Small intestine (tissue), 16 donors: ENCODE measurements at places on chromosomes 3 and 15. TPM values are rescaled to one million over a fixed set of nuclear protein-coding genes. Genes with fewer than 3 reads are reported as not detected.

AMOTL2 gene
- 6.7 TPM for polyA plus RNA-seq

GRCh38 chr3:22836131-22836530, 367.0 kb upstream of the UBE2E2 start:
- no peaks in the 10 kb centered on the region for H3K36me3 ChIP-seq
- no peak overlapping the region for H3K4me3 ChIP-seq
- H3K27me3 ChIP-seq = no peaks in the 10 kb centered on the region
- peaks cover 14% of the 10 kb centered on the region for H3K4me1 ChIP-seq

DNAH12 gene
- 2.1 TPM for polyA plus RNA-seq

PLCB2 gene
- 11.4 TPM for polyA plus RNA-seq

PLAAT1 gene
- polyA plus RNA-seq = 0.12 TPM

- no peaks in the 10 kb centered on the region for H3K4me1 ChIP-seq
- H3K27ac ChIP-seq = no peak overlapping the region
- H3K27me3 ChIP-seq = no peaks in the 10 kb centered on the region
- no peaks in the 10 kb centered on the region for H3K36me3 ChIP-seq
- H3K4me3 ChIP-seq = no peak overlapping the region
Measured at GRCh38 chr15:84023636-84024035, 211.9 kb upstream of the GOLGA6L4 start.

GRCh38 chr3:183497313-183497712, 58.2 kb downstream of the KLHL6 start:
- no peaks in the 10 kb centered on the region for H3K27me3 ChIP-seq
- H3K4me1 ChIP-seq = no peaks in the 10 kb centered on the region
- H3K27ac ChIP-seq = no peak overlapping the region
- no peaks in the 10 kb centered on the region for H3K36me3 ChIP-seq

GRCh38 chr3:191987831-191988350, 526.9 kb downstream of the PYDC2 start:
- DNase-seq = no peak
- H3K27me3 ChIP-seq = no peaks in the 10 kb centered on the region
- H3K27ac ChIP-seq = no peak overlapping the region
- H3K4me1 ChIP-seq = no peaks in the 10 kb centered on the region
- H3K36me3 ChIP-seq = no peaks in the 10 kb centered on the region

DNA sequence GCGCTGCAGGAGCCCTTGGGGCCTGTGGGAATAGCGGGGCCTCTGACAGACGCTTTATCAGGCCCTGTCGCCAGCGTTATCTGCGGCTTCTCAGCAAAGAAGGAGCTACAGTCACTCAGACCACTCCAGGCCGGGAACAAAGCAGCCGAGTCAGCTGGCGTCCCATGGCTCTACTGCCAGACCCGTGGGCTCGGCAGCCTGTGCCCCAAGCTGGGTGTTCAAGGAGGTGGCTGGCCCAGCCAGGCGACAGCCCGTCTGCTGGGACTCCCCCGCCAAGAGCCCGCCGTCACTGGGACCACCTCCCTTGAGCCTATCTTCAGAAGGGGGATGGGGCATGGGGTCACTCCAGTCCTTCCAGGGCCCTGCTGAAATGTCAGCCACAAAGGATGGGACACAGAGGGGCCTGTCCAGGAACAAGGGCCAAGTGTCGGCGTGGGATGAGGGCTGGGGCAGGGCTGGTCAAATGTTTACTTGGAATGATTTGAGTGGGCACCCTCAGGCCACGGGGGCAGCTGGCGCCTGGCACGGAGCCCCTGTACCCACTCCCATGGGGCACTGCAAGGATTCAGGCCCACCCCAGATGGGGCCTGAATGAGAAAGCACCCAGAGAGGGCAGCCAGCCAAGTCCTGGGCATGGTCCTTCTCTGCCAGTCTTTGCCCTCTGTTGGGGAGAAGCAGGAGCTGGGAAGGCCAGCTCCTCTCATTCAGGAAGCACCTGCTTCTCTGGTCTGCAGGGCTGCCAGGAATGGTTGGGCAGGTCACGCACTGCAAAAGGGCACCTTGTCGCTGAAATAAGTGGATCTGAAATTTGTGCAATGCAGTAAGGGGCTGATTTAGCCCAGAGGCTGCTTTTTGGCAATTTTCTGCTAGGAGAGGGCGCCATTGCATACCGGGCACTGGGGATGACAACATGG, 148.3 kb downstream of the SMAD6 start:
- peak; percentile 15 for DNase-seq
- H3K4me3 ChIP-seq = no peak overlapping the region
- peaks cover 57% of the 10 kb centered on the region for H3K4me1 ChIP-seq
- no peaks in the 10 kb centered on the region for H3K27me3 ChIP-seq
- H3K27ac ChIP-seq = no peak overlapping the region
- no peaks in the 10 kb centered on the region for H3K36me3 ChIP-seq

DNA sequence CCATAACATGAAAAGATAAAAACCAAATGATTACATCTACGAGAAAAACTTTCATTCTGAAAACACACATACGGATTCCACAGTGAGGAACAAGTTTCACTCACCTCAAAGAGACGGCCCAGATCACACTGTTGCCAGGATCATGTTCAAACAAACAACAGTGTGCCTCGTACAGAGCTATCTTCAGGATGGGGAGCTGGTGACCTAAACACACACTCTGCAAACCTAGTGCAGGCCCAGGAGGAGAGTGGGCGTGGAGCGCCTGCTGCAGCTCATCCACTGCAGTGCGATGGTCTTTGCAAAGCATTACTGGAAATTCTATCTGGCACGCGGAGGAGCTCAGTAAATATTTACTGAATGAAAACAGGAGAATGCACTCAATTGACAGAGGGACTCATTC, 38.5 kb downstream of the TAMM41 start:
- H3K4me3 ChIP-seq = no peak overlapping the region
- no peak for DNase-seq
- H3K4me1 ChIP-seq = no peaks in the 10 kb centered on the region
- no peaks in the 10 kb centered on the region for H3K27me3 ChIP-seq

GRCh38 chr3:14128724-14129123, 3.9 kb downstream of the TMEM43 start:
- DNase-seq = no peak
- H3K36me3 ChIP-seq = peaks cover 59% of the 10 kb centered on the region
- H3K27me3 ChIP-seq = no peaks in the 10 kb centered on the region
- H3K4me1 ChIP-seq = peaks cover 8% of the 10 kb centered on the region
- no peak overlapping the region for H3K27ac ChIP-seq
- no peak overlapping the region for H3K4me3 ChIP-seq

- no peak for DNase-seq
- H3K36me3 ChIP-seq = no peaks in the 10 kb centered on the region
- H3K4me1 ChIP-seq = no peaks in the 10 kb centered on the region
Measured at GRCh38 chr15:41622901-41623300, 37.3 kb upstream of the MGA start.

- no peaks in the 10 kb centered on the region for H3K36me3 ChIP-seq
- peaks cover 45% of the 10 kb centered on the region for H3K4me1 ChIP-seq
- no peak for DNase-seq
- no peaks in the 10 kb centered on the region for H3K27me3 ChIP-seq
- H3K4me3 ChIP-seq = peak overlapping the region; percentile 56
Measured at GRCh38 chr3:46845397-46845859, 17.8 kb downstream of the MYL3 start.

- DNase-seq = no peak
- H3K36me3 ChIP-seq = peaks cover 64% of the 10 kb centered on the region
- H3K4me1 ChIP-seq = no peaks in the 10 kb centered on the region
Measured at GRCh38 chr3:123287051-123287961, 85.6 kb downstream of the SEC22A start.

DNA sequence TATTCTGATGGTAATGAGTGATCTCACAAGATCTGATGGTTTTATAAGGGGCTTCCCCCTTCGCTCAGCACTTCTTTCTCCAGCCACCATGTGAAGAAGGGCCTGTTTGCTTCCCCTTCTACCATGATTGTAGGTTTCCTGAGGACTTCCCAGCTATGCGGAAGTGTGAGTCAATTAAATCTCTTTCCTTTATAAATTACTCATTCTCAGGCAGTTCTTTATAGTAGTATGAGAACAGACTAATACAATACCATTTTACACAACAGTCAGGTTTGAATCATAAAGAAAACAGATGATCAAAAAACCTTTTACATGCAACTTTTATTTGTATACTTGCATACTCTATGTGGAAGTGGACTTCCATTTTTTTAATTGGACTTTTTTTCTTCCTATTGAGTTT, 46.7 kb upstream of the CBLB start:
- no peak overlapping the region for H3K4me3 ChIP-seq
- H3K27me3 ChIP-seq = no peaks in the 10 kb centered on the region
- no peaks in the 10 kb centered on the region for H3K36me3 ChIP-seq
- no peak overlapping the region for H3K27ac ChIP-seq
- DNase-seq = no peak

- no peaks in the 10 kb centered on the region for H3K27me3 ChIP-seq
- H3K4me3 ChIP-seq = no peak overlapping the region
- no peaks in the 10 kb centered on the region for H3K4me1 ChIP-seq
Measured at GRCh38 chr15:85383470-85384148, 3.2 kb downstream of the AKAP13 start.

GRCh38 chr3:111476701-111477100, 65.3 kb upstream of the CD96 start:
- DNase-seq = no peak
- H3K27ac ChIP-seq = no peak overlapping the region
- no peaks in the 10 kb centered on the region for H3K27me3 ChIP-seq
- H3K36me3 ChIP-seq = no peaks in the 10 kb centered on the region
- no peak overlapping the region for H3K4me3 ChIP-seq

- H3K27me3 ChIP-seq = no peaks in the 10 kb centered on the region
- H3K36me3 ChIP-seq = no peaks in the 10 kb centered on the region
- H3K27ac ChIP-seq = no peak overlapping the region
- no peak overlapping the region for H3K4me3 ChIP-seq
- H3K4me1 ChIP-seq = no peaks in the 10 kb centered on the region
Measured at GRCh38 chr3:134007819-134008218, 21.9 kb downstream of the SLCO2A1 start.

DNA sequence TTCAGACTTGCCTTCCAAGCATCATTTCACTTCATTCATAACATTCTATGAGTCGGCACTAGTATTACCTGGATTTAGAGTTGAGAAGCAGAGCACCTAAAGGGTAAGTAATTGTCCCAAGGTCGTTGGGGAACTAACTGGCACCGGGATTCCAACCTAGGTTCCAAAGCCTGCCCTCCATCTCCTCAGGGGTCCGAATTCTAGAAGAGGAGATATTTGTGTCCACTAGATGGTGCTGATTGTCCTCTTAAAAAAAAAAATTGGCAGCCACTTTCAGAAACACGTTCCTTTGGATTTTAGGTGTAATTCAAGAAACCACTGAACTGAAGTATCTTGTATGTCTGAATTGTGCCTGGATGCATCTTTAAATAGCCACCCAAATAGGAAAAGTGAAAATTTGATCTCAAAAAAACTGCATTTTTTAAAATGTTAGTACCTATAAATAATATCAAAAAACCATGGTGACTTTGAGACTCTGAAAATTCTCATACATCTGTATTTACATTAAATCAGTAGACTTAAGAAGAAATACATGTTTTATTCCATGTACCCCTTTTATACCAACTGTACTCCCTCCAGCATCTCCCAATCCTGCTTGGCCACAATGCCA, 3.9 kb upstream of the FSIP1 start:
- no peaks in the 10 kb centered on the region for H3K27me3 ChIP-seq
- H3K4me3 ChIP-seq = no peak overlapping the region
- DNase-seq = peak; percentile 58
- H3K27ac ChIP-seq = no peak overlapping the region
- peaks cover 3% of the 10 kb centered on the region for H3K4me1 ChIP-seq

GRCh38 chr3:107993771-107994170, 97.1 kb downstream of the CD47 start:
- H3K27ac ChIP-seq = no peak overlapping the region
- no peaks in the 10 kb centered on the region for H3K27me3 ChIP-seq
- no peak overlapping the region for H3K4me3 ChIP-seq
- no peaks in the 10 kb centered on the region for H3K4me1 ChIP-seq
- no peaks in the 10 kb centered on the region for H3K36me3 ChIP-seq

GRCh38 chr3:66484106-66484844, 16.5 kb downstream of the LRIG1 start:
- peaks cover 70% of the 10 kb centered on the region for H3K4me1 ChIP-seq
- no peaks in the 10 kb centered on the region for H3K36me3 ChIP-seq
- no peak overlapping the region for H3K4me3 ChIP-seq

CLDN18 gene
- 0.19 TPM for polyA plus RNA-seq

- H3K27ac ChIP-seq = no peak overlapping the region
- H3K27me3 ChIP-seq = no peaks in the 10 kb centered on the region
- DNase-seq = no peak
- H3K4me1 ChIP-seq = peaks cover 5% of the 10 kb centered on the region
Measured at GRCh38 chr3:184713521-184713920, 1.7 kb upstream of the MAGEF1 start.

- no peaks in the 10 kb centered on the region for H3K36me3 ChIP-seq
- no peak overlapping the region for H3K27ac ChIP-seq
- no peaks in the 10 kb centered on the region for H3K4me1 ChIP-seq
Measured at GRCh38 chr3:66153481-66154443, 67.0 kb upstream of the SLC25A26 start.
